ENCODE measurements at places on chromosomes 5 and 9.
A peak's percentile ranks its signal among the peaks of the same experiment; 100 is the strongest.

GRCh38 chr5:123538670-123539459 is 26.9 kb downstream of the CSNK1G3 start:
- no peak for DNase-seq

- DNase-seq, result no peak
These were observed 85.8 kb downstream of the GPBP1 start for GRCh38 chr5:57259704-57260103.

- no peak for DNase-seq
These were observed 13.1 kb upstream of the STXBP1 start for GRCh38 chr9:127598839-127599549.

GRCh38 chr5:163177971-163178370 is 259.4 kb upstream of the CCNG1 start:
- no peak for DNase-seq

DNA sequence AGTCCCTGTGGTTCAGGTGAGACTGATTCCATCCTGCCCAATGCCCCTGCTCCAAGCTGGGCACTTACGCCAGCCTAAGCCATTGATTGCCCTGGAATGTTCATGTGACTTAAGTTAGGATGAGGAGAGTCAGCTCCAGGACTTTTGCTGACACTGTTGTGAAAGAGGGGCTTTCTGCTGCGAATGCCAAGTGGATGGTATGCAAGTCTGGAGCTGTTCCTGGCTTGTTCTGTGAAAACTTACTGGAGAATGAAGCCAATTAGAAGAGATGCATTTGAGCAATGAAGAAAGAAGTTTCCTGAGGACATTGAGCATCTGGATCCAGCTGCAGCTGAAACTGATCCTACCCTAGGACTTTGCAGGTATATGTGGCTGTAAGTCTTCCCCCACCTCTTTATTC is 61.2 kb upstream of the ZFR start:
- no peak for DNase-seq

- DNase-seq, result peak; percentile 34
These were observed 2.1 kb downstream of the CFAP77 start for GRCh38 chr9:132412089-132412488.

GRCh38 chr5:74519161-74519571 is 121.4 kb downstream of the ENC1 start:
- DNase-seq, result no peak

- no peak for DNase-seq
These were observed 447 bp downstream of the UBLCP1 start for GRCh38 chr5:159263569-159263905.

GRCh38 chr5:124650147-124650561 is 96.3 kb downstream of the ZNF608 start:
- no peak for DNase-seq

DNA sequence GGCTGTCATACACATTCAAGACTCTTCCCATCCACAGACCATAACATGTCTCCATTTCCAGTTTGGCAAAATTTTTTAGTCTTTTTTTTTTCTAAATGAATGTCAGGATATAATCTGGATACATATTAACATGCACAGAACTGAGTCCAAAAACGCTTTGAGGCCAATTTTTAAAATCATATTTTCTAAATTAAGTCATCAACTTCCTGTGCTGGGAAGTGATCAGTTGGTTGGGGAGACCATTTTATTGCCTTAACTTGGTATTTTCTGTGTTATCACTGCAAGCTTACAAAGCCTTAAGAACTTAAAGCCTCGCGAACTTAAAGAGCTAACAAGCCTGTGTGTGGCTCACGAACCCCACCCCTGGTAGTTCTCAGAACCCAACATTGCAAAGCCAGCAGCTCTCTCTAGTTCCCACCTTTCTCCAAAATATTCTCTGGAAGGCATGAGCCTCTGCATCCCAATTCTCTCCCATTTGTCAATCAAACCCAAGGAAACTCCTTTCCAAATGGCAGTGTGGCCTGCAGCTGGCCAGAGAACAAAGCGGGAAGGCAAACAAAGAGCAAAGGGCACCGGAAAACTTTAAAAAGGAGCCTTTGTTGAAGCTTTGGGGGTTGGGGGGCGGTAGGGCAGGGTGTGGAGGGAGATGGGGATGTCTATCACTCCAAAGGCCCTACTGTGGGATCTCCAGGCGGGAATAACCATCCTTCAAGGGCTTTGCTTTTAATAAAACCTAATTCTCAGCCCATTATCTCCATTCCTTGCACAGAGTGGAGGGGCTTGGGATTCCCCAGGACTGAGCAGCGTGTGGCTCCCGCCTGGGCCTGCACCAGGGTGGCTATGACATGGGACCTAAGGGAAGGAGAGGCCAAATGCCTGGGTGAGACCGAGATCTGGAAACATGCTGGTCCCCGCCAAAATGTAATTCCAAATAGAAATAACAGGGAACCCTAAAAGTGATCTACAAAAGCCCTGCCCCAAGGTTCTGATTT is 65.0 kb downstream of the ROR2 start:
- DNase-seq, result no peak

DNA sequence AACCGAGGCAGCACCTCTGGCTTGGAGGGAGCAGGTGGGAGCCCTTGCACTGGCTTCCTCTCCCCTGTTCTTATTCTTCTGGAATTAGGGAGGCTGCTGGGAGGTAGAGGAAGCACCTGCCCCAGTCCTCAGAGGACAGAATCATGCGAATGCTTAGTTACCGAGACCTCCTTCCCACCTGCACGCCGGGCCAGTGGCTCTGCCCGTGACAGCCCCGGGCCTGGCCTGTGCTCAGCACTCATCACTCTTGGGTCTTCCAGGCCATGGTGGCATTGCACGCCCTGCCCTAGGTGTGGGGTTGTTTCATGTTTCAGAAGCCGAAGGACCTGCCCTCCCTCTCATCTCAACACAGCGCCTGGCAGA is 45.3 kb upstream of the NKD2 start:
- no peak for DNase-seq
